ENCODE measurements at places on chromosomes 6 and 20.

GRCh38 chr6:113888493-113888892 lies 31.3 kb downstream of the MARCKS start:
- DNase-seq = no peak

GRCh38 chr20:25148982-25149846 lies 46.3 kb upstream of the ENTPD6 start:
- DNase-seq = no peak

DNA sequence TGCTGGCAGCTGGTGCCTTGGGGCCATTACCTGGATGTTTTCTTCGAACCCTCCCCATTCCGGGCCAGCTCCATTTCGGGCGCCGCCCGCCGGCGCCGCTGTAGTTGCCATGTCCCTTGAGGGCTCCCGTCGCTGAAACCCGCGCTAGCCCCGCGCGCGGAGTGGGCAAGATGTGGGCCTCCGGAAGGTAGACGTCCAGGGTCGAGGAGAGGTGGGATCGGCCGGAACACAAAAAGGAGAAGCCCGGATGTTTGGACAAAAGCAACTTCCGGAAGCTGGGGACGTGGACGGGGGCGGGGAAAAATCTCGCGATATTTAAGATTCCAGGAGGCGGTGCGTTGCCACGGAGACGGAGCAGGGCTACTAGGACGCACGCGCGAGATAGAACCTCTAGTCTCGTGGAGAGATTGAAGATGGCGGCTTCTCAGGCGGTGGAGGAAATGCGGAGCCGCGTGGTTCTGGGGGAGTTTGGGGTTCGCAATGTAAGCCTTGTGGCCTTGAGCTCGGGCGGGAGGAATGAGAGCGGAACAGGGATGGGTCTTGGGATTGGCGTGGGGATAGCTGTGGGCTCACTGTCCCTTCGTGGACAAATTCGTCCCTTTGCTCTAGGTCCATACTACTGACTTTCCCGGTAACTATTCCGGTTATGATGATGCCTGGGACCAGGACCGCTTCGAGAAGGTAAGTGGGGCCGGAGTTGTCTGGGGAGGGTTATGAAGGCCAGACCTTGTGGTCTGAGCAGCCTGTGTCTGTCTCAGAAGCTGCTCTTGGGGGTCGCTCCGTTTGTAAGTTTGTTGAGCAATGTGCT lies at the start of the genes POLR1C and YIPF3:
POLR1C (plus strand) TSS at position 393 of the 808 bp plus-strand sequence; CDS start at position 414, 21 bp downstream.
YIPF3 (minus strand) TSS at position 230 of the 808 bp plus-strand sequence; CDS start at position 111, 119 bp downstream.
- peak; percentile 93 for DNase-seq

- DNase-seq = no peak
These were observed 54.3 kb downstream of the MYLIP start for GRCh38 chr6:16183187-16183664.

GRCh38 chr20:19205981-19206396 lies 6.5 kb upstream of the SLC24A3 start:
- peak; percentile 33 for DNase-seq

- no peak for DNase-seq
These were observed 223.2 kb upstream of the ECI2 start for GRCh38 chr6:4358414-4359107.
